Lung microvascular endothelial cell (primary cell): ENCODE measurements at places on chromosomes 4 and X.

GRCh38 chrX:53122013-53122412, 28.1 kb downstream of the KANTR start:
- no peak for DNase-seq

DNA sequence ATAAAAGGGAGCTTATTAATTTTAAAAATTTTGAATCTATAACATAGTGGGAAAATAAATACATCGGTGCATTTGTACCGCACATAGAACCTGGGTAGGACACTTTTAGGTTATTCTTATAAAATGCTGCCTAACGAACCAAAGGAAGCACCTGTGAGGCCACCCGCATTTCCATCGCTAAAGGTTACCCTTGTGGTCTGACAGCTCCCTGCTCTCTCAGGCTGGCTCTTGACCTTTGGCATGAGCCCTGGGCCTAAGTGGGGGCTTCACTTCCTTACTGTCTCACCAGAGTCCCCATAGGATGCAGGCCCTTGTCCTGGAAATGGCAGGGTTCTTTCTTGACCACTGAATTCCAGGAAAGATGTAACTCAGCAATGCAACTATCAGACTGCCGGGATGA, 46.0 kb downstream of the HADH start:
- no peak for DNase-seq

GRCh38 chr4:95289028-95289634, 259.6 kb downstream of the UNC5C start:
- peak; percentile 58 for DNase-seq

- DNase-seq, result no peak
Observed at GRCh38 chrX:130321550-130321949, 18.2 kb upstream of the SLC25A14 start.

- DNase-seq, result peak; percentile 62
Observed at GRCh38 chrX:70044541-70045245, 5.0 kb downstream of the AWAT2 start.

- no peak for DNase-seq
Observed at GRCh38 chr4:127776620-127777019, 5.5 kb upstream of the HSPA4L start.

GRCh38 chrX:10237241-10237640, 80.5 kb downstream of the CLCN4 start:
- no peak for DNase-seq

- no peak for DNase-seq
Observed at GRCh38 chr4:156197216-156197615, 243.6 kb upstream of the CTSO start.

DNA sequence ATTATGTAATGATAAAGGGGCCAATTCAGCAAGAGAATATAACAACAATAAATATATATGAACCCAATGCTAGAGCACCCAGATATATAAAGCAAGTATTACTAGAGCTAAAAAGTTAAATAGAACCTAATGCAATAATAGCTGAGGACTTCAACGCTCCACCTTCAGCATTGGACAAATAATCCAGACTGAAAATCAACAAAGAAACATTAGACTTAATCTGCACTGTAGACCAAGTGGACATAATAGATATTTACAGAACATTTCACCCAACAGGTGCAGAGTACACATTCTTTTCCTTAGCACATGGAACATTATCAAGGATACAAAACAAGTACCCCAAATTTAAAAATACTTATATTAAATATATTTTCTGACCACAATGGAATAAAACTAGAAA, 24.3 kb downstream of the OTC start:
- no peak for DNase-seq

GRCh38 chrX:53009032-53009431, 39.6 kb upstream of the GPR173 start:
- DNase-seq, result no peak

GRCh38 chrX:74133156-74133796, 170.7 kb upstream of the ZCCHC13 start:
- DNase-seq, result peak; percentile 81

DNA sequence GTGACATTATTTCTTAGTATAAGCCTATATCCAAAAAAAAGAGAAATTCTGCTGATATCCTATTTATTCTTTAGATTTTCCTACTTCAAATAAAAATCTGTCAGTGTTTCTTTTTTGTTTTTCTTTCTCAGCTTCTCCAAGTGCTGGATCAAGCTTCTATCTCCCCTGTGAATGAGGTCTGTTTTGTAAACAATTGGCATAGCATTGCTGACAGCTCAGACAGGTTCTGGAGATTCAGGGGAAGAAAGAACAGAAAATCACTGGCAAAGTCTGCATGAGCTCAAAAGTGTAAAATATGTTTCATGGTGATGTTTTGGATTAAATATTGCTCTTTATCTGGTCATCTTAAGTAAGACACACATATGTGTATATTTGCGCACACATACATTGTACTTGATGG, 492.0 kb upstream of the IGFBP7 start:
- no peak for DNase-seq

DNA sequence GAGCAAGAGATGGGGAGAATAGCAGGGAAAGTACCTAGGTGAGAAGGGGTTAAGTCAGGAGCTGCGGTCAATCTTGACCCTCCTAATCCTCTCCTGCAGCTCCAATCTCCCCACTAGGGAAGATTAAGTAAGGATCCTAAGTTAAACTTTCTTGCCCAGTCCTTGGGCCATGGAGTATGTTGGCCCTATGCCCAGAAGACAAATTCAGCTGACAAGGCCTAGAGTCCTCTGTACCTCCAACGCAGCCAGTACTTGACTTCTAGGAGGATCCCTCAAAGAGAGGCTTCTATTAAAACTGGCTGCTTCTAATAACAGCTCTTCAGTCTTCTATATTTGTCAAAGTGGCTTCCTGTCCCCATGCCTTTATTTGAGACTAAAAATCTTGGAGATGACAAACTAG, 1.4 kb downstream of the CLDN2 start:
- DNase-seq, result no peak

DNA sequence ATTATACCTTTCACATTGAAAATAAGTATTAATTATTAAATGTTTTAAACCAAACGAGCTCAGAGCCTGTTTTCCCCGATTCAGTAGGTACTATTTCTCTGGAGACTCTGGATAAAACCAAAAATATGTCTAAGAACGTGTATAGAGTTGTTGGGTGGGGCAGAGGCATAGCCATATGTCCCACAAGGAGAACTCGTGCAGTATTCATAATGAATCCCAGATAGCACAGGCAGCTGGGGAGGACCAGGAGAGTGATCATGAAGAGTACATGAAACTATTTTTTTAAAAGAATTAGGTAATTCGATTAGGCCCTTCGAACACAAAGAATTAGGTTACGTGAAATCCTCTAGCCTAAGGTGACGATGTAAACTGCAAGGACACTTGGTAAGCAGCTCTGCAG, 76.1 kb downstream of the CLDN22 start:
- DNase-seq, result no peak

DNA sequence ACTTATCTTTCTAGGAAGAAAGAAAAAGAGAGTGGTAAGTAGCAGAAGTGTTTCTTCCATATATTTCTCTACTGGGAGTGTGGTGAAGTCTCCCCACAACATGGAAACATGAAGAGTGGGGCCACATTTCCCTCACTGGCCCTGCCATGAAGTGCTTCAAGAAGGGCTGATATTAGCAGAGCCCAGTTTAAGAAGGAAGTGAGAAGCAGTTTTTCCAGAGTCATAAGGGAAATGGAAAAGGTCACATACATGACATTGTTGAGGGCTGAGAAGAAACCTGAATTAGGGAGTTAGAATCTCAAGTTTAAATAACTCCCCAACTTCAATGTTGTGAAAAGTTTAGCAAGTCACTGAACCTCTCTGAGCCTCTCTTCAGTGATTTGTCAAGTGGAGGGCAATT, 171.9 kb upstream of the RBPJ start:
- DNase-seq, result no peak

- DNase-seq, result no peak
Observed at GRCh38 chrX:22664826-22665225, 334.9 kb upstream of the DDX53 start.

- no peak for DNase-seq
Observed at GRCh38 chr4:37664696-37665095, 21.5 kb downstream of the RELL1 start.
